ENCODE measurements at places on chromosomes 1 and 21. TPM values are rescaled to one million over a fixed set of nuclear protein-coding genes. Genes with fewer than 3 reads are reported as not detected.

Gene CCDC27
- not detected for total RNA-seq

DNA sequence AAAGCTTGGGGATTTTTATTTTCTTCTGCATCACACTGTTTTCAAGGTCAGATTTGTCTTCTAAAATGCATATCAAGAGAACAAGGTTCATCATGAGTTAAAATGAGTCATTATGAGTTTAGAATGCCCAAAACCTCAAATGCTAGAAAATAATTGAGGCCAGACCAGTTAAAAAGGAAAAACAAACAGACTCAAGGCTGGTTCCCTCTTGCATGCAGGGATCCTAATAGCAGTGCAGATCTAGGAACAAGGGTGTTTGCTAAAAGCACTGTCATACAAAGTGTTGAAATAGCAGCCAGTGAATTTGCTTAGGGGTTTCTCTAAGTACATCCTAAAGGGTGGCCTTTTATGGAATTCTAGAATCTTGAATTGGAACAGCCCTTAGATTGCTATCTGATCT is 15.3 kb downstream of the BEND5 start:
- DNase-seq = no peak

DNA sequence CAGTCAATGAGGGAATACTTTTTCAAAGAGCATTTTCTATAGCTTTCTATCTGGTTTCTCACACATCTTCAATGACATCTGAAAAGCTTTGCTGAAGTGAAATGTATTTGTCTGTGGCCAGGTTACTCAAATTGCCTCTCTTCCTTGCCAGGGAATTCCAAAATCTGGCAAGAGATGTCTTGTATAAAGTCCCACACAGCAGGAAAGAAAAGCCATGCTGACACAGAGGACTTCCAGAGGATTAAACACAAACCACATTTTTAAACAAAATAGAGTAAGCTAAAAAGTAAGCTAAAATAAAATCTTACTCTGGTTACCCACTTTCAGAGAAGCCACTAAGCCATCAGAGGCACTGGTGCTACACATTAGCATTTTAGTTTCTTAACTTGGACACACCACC is 93.1 kb upstream of the BCAR3 start:
- no peak for DNase-seq

DNA sequence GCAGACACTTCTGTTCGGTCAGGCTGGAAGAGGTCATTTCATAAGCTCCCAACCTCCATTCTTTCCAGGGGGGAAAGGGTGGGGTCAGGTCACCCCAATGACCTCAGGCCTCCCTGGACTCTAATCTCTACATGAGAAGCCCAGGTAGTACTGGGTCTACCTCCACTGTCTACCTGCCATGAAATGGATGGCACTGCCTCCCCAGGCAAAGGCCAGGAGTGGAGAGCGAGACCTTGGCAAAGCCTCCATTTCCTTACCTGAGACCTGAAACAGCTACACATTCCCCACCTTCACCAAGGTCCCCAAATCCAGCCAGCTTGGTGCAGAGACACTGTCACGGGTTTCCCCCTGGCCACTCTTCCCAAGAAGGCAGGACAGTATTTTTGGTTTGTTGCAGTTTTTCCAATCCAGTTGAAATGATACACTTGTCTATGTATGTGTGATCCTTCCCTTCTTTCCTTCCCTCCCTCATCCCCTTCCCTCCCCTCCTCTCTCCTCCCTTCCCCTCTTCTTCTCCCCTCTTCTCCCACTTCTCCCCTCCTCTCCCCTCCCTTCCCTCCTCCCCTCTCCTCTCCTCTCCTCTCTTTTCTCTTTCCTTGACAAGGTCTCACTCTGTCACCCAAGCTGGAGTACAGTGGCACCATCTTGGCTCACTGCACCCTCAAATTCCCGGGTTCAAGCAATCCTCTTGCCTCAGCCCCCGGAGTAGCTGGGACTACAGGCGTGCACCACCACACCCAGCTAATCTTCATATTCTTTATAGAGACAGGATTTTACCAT is 16.1 kb downstream of the BTG2 start:
- DNase-seq = no peak

GRCh38 chr1:29756498-29756897 is 520.2 kb downstream of the PTPRU start:
- no peak for DNase-seq

Gene FHL3
- 0.58 TPM for total RNA-seq

DNA sequence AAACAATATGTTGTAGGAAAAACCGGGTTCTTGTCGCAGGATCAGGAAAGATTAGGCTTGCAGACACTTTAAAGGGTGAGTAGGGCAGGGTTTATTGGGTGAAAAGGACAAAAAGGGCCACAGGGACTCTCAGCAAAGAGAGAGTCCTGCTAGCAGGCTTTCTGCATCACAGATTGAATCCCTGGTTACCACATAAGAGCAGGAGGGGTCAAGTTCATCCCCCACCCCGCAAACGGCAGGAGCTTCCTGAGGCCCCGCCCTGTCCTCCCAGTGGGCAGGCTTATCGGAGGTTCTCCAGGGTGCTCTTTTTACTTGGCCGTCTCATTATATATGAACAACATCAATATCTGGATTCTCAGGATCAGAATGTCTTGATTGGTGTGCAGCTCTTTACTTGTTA is 47.7 kb downstream of the SYCP1 start:
- DNase-seq = peak; percentile 1

- no peak for DNase-seq
These were observed 273.2 kb downstream of the NPHP4 start for GRCh38 chr1:5718831-5719632.

Gene NRAS
- 14.7 TPM for total RNA-seq

Gene LRIF1
- 4.8 TPM for total RNA-seq

GRCh38 chr1:241631674-241632073 is 8.5 kb downstream of the CHML start:
- no peak for DNase-seq

GRCh38 chr1:33249422-33249821 is 6.9 kb upstream of the ZNF362 start:
- no peak for DNase-seq

Gene MEX3A
- not detected for total RNA-seq

DNA sequence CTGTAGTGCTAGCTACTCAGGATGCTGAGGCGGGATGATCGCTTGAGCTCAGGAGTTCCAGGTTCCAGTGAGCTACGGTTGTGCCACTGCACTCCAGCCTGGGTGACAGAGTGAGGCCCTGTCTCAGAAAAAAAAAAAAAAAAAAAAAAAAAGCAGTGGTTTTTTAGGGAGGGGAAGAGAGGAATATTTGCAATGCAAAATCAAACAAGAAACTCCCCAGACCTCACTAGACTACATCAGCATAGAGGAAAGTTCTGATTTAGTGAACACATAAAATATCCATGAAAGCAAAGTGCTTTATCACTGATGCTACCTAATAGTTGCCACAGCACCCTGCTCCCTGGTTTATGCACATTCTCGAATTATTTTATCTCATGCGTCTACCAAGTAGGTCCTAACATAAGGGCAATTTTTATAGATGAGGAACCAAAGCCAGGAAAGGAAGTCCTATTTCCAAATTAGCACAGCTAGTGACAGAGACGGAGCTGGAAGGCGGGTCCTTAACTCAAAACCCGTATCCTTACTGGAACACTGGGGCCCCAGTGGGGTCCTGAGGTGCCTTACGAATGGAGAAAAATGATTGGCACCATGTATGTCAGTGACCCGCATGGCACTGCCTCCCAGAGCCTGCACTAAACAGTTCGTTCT is 50.7 kb upstream of the GPR157 start:
- DNase-seq = no peak

GRCh38 chr1:79716447-79716846 is 709.9 kb upstream of the ADGRL4 start:
- no peak for DNase-seq

- peak; percentile 69 for DNase-seq
These were observed 218.9 kb downstream of the CRB1 start for GRCh38 chr1:197486946-197487345.

GRCh38 chr21:29320031-29320430 is 21.3 kb downstream of the BACH1 start:
- no peak for DNase-seq

DNA sequence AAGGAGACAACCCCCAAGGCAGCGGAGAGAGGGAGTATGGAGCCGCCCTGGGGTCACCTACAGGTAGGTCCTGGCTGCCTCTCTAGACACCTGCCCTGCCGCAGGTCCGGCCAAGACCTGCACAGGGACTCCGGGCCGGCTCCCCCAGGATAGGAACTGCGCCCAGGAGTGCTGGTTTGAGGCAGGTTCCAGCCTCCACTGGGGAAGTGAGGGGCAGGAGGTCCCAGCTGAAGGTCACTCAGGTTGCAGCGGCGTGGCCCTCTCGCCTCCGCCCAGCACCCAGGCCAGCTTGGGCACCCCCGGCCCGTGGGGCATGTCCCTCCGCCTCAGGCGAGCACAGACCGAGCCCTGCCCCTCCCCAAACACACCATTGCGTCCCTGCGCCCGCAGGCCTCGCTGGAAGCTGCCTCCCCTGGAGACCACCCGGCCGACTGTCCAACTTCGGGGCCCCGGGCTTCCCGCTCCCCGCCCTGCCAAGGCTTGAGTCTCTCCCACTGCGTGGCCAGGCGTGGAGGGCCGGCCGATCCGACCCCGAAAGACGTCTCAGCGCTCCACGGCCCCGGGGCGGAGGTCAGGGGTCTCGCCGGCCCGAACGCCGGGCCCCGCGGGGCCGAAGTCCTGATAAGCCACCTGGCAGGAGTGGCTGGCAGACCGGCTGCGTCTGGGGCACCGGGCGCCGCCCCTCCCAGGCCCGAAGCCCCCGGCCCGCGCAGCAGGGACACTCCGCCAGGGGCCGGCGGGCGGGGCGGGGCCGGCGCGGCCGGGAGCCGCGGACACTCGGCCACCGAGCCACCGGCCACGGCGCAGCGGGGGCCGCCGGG is 1.4 kb upstream of the SKI start:
- peak; percentile 68 for DNase-seq

GRCh38 chr1:233477359-233477758 is 136.5 kb upstream of the KCNK1 start:
- no peak for DNase-seq

DNA sequence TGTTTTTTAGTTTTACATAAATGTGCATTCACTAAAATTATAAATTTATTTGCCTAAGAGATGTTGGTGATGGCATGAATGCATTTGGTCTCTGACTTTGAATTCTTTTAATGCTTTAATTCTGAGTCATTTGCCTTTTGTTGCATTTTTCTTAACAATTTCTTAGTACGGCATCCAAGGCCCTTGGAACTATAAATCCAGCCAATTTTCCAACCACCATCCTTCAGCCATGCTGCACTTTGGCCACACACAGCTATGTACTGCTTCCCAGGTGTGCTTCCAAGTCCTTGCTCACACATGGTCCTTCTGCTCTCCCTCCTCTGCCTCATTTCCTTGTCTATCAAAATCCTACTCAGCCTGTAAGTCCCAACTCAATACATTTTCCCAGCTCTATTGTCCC is 161.0 kb downstream of the DHRS3 start:
- DNase-seq = no peak

- no peak for DNase-seq
These were observed 240.2 kb downstream of the SIPA1L2 start for GRCh38 chr1:232389744-232390143.

DNA sequence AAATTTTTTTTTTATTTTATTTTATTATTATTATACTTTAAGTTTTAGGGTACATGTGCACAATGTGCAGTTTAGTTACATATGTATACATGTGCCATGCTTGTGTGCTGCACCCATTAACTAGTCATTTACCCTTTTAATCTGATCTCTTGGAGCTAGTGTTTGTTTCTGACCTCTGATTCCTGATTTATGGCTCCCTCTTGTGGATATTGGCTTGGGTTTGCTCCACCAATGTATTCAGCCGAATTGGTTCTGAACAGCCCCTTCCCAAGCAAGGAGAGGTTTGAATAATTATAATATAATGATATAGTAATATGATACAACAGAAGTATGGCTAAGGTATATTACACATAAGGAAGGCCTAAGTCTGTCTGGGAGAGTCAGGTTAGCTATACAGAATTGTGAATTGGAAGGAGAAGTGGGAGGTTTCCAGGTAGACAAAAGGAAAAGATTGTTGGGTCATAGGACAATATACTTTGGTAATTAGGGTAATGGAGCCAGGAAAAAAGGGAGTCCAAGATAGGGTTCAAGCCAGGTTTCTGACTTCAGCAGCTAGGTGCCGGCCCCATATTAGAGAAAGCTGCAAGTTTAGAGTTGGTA is 53.1 kb upstream of the HMCN1 start:
- peak; percentile 78 for DNase-seq

DNA sequence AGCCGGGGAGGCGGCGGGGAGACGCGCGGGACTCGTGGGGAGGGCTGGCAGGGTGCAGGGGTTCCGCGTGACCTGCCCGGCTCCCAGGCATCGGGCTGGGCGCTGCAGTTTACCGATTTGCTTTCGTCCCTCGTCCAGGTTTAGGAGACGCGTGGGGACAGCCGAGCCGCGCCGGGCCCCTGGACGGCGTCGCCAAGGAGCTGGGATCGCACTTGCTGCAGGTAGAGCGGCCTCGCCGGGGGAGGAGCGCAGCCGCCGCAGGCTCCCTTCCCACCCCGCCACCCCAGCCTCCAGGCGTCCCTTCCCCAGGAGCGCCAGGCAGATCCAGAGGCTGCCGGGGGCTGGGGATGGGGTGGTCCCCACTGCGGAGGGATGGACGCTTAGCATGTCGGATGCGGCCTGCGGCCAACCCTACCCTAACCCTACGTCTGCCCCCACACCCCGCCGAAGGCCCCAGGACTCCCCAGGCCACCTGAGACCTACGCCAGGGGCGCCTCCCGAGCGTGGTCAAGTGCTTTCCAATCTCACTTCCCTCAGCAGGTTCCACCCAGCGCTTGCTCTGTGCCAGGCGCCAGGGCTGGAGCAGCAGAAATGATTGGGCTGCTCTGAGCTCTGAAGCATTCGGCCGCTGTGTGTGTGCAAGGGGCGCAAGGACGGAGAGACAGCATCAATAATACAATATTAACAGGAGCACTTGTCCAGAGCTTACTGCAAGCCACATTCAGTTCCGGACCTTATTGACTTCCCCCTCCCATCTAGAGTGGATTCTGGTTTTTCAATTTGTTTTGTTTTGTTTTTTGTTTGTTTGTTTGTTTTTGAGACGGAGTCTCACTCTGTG is 10.3 kb downstream of the SIM2 start:
- DNase-seq = peak; percentile 29

Gene KMO
- total RNA-seq = not detected

GRCh38 chr1:241701483-241702295 is 49.6 kb downstream of the WDR64 start:
- no peak for DNase-seq

DNA sequence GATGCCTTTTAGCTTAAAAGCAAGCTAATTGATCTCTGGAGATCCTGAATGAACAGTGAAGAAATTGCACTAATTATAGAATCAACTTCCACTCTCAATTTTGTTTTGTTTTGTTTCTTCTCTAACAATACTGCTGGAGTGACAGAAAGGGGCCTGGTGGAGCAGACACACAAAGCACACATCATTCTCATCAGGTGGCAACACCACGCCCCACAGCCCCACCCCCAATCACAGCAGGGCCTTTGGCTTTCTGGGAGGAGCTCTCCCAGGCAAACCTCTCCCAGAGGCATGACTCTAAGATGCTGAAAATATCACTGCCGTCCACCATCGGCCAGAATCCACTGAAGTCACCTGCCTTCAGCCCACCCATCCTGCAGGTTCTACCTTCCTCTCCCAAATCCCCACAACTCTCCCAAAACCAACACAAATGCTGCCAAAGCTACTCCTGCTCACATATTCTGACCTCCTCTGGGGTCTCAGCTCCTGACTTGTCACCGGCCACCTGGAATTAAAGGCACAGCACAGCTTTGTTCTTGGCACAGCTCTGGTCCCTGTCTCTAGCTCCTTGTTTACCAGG is 120.7 kb downstream of the GRIK3 start:
- no peak for DNase-seq

GRCh38 chr1:65260851-65261473 is 48.4 kb upstream of the DNAJC6 start:
- no peak for DNase-seq

GRCh38 chr21:37660709-37661108 is 255.5 kb downstream of the KCNJ6 start:
- DNase-seq = no peak

Data from stomach (tissue), 19 donors.